AG08395 (cell line): ENCODE measurements at places on chromosomes 1 and 21.

GRCh38 chr21:19123053-19123452, 719.5 kb upstream of the TMPRSS15 start:
- DNase-seq, result no peak

DNA sequence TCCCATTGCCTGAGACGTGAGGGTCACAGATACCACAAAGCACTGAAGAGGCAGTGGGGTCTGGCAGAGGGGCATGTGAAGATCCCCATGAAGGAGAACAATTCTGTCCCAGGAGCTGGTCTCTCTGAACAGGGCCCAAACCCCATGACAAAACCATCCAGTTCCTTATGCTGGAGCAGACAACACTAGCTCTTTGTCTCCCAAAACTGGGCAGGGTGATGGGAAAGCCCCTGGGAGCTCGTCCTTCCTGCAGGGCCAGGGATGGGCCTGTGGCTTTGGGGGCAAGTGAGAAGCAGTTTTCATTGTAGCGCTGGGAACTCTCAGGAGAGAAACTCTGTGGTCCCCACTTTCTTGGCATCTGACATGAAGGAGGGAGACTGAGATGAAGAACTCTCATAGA, 8.8 kb downstream of the ETV3L start:
- DNase-seq, result no peak

DNA sequence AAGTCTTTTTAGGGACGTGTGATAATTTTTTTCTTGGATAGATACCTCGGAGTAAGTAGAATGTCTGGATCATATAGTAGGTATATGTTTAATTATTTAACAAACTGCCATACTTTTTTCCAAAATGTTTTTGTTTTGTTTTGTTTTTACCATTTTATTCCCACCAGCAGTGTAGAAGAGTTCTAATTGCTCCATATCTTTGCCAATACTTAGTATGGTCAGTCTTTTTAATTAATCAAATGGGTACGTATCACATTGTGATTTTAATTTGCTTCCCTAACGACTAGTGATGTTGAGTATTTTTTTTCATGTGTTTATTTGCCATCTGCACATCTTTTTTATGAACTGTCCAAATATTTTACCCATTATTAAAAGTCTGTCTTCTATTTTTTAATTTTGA, 23.6 kb upstream of the KCNJ6 start:
- no peak for DNase-seq

- no peak for DNase-seq
Observed at GRCh38 chr1:93591676-93592550, 89.7 kb downstream of the BCAR3 start.

DNA sequence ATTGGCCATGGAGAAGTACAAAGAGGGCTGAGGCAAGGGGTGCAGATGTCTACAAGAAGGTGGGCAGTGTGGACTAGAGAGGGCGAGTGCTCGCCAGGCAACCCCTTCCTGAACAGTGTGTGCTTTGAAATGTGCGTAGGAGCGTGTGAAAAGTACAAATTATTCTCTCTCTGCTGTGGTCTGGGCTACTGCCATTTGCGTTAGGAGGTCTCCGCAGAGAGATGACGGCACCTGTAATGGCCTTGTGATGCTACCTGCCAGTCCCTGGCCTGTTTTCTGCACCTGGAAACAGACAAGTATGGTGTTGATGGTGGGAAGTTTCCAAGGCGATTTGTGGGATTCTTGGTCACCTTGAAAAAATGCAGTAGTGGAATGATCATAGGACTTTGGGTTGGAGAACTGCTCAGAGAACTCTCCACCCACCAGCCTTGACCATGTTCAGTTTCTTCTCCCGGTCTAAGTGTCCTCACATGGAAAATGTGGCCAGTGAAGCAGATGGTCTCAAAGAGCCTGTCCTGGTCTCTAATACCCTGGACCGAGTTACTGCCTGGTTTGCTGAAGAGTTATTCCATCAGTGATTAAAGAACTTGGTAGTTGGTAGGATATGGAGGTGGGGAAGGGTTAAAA, 74.5 kb downstream of the MRPS6 start:
- DNase-seq, result peak; percentile 32

GRCh38 chr1:57551476-57551875, 127.6 kb upstream of the DAB1 start:
- DNase-seq, result no peak

- DNase-seq, result no peak
Observed at GRCh38 chr1:159937054-159937750, 8.2 kb downstream of the IGSF9 start.

- DNase-seq, result peak; percentile 92
Observed at GRCh38 chr1:163168053-163168452, 34.7 kb downstream of the RGS5 start.

- no peak for DNase-seq
Observed at GRCh38 chr1:7940745-7941436, at the start of gene TNFRSF9. Gene TNFRSF9 (minus strand): TSS chr1:7940839. CDS start chr1:7939994, 845 bp downstream.

DNA sequence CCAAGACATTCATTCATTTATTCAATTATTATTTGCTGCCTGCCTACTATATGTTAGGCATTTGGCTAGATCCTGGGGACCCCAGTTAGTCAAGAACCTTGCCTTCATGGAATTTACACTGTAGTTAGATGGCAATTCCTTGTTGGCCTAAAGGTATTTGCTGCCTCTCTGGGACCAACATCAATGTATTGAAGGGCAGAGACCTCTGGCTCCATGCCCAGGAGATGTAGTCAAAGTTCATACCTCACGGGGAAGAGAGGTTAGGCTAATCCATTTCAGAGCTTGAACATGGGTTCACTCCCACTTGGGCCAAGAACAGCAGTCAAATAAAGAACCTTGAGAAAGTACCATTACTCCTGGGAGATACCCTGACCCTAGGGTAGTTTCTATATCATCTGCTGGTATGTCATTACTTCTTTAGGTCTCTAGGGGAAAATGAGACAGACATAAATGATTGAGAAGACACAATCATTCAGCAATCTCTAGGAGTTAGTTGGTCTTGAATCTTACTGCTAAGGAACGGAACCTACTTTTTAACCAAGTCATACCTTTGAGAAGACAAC, 32.0 kb downstream of the SORT1 start:
- no peak for DNase-seq

DNA sequence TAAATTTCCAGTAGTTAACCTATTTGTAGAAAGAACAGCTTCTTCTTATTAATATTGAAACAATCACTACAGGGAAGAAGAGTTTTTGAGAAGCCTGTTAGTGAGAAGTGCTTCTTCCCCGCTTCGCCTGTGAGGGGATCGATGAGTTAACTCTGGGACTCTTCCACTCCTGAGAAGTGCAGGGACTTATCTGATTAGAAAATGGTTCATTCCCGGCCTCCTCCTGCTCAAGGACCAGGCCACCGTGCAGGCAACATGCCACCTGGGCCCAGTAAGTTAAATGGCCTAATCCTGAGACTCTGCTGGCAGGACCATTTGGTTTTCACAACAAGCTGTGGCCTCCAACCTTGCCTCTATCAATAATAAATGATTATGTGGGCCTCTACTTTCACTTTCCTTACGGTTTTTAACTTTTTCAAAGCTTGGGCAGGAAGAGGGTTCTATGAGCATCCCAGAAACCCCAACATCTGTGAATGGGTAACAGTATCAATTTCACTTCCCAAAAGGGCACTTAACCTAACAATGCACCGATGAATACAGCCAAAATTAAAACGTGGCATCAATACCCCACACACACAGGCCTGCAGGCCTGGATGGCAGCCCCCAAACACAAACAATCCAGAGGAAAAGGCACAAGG, 33.1 kb downstream of the SIPA1L2 start:
- no peak for DNase-seq

DNA sequence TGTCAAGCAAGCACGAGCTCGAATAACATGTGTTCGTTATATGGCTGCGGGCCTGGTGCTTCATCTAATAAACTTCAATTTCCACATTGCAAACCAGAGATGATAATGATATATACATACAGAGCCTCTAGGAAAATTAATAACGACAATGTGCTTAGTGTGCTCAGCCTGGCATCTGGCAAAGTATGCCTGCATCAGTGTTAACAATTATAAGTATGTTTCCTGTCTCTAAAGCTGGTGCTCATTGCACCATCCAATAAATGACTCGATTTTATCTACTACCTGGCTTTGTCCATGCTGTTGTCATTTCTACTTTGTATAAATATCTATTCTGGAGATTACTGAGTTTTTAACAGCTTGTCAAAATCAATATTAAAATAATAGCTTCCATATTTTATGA, 1402.6 kb downstream of the MRPL39 start:
- no peak for DNase-seq

DNA sequence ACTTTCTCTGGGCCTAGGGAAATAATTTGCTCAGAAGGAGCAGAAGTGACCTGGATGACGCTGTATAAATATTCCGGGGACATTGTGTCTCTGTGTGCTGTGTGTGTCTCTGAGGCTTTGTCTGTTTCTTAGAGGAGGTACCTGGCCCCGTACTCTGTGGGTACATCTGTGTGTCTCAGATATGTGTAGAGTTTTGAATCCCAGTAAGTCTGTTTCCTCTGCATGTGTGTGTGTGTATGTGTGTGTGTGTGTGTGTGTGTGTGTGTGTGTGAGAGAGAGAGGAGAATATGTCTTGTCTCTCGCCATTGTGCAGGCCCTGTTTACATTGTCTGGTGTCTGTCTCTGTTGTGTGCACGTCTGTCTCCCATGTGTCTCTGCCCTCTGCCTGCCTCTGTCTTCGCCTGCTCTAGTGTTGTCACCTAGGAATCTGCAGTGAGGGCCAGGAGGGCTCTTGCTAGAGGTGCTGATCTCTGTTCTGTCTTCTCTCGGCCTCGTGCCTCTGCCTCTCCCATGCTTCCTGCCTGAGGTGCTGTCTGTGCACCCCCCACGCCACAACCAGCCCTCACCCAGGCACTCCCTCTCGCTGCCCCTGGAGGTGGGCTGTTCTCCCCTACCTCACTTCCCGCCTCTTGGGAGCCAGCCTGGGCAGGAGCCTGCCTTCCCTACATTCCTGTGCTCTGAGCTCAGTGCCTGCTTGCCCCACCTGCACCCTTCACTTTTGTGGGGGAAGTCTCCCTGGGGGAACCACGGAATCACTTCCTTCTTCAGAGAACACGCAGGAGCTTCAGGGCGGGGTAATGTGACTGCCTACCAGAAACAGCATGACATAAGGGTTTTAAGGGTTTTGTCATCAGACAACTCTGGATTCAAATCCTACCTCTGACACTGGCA, 5.9 kb downstream of the MAP7D1 start:
- DNase-seq, result no peak

- DNase-seq, result no peak
Observed at GRCh38 chr21:36729310-36729970, 30.5 kb downstream of the SIM2 start.

DNA sequence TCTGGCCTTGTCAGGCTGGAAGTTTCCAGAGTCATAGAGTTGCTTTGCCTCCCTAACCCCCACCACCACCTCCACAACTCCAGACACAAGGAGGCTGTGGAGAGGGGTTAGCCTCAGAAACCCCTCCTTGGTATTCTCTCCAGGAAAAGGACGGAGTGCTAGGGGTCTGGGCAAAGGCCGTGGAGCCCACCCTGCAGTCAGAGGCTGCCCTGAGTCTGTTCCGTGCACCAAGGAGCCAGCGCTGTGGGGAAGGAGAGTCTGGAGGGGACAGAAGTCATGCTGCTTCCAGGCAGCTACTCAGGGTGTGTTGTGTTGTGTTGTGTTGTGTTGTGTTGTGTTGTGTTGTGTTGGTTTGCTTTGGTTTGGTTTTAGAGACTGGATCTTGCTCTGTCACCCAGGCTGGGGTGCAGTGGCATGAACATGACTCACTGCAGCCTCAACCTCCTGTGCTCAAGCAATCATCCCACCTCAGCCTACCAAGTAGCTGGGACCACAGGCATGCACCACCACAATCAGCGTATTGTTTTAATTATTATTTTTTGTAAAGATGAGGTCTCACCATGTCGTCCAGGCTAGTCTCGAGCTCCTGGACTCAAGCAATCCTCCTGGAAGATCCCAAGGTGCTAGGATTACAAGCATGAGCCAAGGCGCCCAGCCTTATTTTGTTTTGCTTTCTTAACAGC, 122.2 kb upstream of the TMEM51 start:
- no peak for DNase-seq

DNA sequence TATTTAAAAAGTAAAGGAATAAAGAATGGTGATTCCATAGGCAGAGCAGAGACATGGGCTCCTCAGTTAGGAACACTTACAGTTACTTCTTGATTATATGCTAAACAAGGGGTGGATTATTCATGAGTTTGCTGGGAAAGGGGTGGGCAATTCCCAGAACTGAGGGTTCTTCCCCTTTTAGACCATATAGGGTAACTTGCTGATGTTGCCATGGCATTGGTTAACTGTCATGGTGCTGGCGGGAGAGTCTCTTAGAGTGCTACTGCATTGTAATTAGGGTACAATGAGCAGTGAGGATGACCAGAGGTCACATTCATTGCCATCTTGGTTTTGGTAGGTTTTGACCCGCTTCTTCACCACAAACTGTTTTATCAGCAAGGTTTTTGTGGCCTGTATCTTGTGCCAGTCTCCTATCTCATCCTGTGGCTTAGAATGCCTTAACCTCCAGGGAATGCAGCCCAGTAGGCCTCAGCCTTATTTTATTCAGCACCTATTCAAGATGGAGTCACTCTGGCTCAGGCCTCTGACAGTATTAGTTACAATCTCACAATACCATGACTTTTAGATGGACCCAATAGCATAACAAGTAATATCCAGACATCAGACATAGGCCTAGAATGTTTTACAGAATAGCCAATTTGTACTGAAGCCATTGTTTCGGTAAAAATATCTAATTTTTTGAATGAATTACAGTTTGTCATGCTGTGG, 106.8 kb downstream of the ZBTB18 start:
- DNase-seq, result no peak

DNA sequence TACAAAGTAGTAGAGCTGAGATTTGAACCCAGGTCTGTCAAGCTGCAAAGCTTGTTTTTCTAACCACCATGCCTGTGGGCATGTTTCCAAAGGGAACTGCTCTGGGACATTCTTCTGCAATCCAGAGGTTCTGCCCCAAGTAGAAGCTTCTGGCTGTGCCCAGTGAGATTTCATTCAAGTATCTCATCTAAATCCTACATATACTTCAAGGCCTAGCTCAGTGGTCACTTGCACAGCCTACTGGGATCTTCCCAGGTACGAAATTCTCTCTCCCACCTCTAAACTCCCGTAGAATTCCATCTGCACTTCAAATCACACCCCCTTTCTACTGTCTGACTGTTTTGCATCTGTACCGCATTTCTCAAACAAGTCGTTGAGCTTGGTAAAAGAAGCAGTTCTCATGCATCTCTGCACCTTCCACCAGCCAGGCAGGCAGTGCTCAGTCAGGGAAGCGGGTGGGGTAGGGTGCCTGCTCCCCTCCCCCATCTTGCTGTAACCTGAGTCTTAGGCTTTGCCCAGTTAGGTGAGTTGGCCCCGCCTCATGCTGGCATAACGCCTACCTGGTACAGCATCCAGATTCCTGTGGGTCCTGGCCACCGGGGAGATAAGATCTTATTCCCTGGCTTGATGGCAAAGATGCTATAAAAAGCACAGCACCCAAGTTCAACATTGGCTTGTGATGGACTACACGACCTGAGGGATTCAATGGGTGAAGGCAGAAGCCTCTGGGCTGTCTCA, 13.5 kb downstream of the SLC9A1 start:
- no peak for DNase-seq

GRCh38 chr1:83927701-83928100, 71.2 kb downstream of the TTLL7 start:
- DNase-seq, result no peak

GRCh38 chr1:161117759-161118581, at the start of the genes NIT1 and PFDN2:
Gene NIT1 (plus strand): TSS chr1:161118105. CDS start chr1:161118177, 72 bp downstream.
Gene PFDN2 (minus strand): TSS chr1:161118037. CDS start chr1:161118026, 11 bp downstream.
- DNase-seq, result peak; percentile 92

GRCh38 chr1:198258491-198258890, 101.7 kb downstream of the NEK7 start:
- DNase-seq, result peak; percentile 68

- no peak for DNase-seq
Observed at GRCh38 chr1:213973129-213973528, 14.6 kb upstream of the PROX1 start.

- no peak for DNase-seq
Observed at GRCh38 chr1:155198547-155198906, 9.2 kb downstream of the THBS3 start.
